GM18507 (cell line): ENCODE measurements at places on chromosomes 2 and 18.
A peak's percentile ranks its signal among the peaks of the same experiment; 100 is the strongest.

DNA sequence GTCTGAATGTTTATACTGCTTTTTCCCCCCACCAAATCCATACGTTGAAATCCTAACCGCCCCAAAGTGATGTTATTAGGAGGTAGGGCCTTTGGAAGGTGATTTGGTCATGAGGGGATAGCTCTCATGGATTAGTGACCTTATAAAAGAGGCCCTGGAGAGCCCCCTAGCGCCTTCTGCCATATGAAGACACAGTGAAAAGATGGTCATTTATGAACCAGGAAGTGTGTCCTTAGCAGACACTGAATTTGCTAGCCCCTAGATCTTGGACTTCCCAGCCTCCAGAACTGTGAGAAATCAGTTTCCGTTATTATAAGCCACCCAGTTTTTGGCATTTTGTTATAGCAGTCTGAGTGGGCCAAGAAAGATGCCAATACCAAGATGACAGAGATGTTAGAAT lies 7.2 kb upstream of the TSN start:
- no peak for DNase-seq

- DNase-seq, result peak; percentile 77
Observed at GRCh38 chr2:25362434-25363145, 20.9 kb upstream of the DNMT3A start.

DNA sequence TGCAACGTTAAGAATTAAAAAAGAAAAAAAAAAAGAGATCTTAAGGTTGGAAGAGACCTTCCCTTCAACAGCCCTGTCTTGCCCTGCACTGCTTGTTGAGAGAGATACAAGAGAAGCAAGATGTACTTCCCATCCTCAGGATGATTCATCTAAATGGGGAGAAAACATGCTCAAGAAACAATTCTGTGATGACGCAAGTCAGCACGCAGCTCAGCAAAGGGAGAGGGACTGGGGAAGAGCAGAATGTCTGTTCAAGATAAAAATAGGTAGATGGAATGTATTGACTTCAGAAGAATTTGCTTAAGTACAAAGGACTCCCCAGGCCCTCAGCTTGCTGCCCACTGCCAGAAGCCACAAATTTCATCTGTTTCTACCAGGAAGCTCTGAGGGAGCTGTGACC lies 198.2 kb upstream of the SPRED2 start:
- DNase-seq, result no peak

- DNase-seq, result no peak
Observed at GRCh38 chr2:44433895-44434294, 72.1 kb downstream of the CAMKMT start.

GRCh38 chr2:234459401-234460009 lies 37.4 kb downstream of the ARL4C start:
- no peak for DNase-seq

DNA sequence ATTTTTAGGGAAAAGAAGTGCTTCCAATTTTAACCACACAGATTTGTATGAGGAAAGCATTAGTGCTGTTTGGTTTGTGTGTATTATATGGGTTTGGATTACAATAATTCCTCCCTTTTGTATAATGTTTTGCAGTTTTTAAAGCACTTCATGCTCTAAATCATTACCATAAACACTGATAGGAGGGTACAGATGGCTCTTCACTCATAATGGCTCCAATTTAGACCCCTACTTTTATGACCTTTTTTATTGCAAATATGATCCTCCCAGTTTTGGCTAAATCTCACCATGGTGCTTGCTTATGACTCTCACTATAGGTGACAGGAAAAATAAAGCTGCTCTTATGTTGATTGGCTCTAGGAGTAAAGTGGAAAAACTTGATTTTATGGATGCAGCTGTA lies 23.8 kb upstream of the TMEM17 start:
- DNase-seq, result no peak
